Activated CD4-positive, alpha-beta T cell treated with anti-CD3 and anti-CD28 coated beads for 48 hours (primary cell): ENCODE measurements at places on chromosomes 7 and 10.

GRCh38 chr10:31683682-31684081 lies 244.9 kb downstream of the ARHGAP12 start:
- DNase-seq = no peak

DNA sequence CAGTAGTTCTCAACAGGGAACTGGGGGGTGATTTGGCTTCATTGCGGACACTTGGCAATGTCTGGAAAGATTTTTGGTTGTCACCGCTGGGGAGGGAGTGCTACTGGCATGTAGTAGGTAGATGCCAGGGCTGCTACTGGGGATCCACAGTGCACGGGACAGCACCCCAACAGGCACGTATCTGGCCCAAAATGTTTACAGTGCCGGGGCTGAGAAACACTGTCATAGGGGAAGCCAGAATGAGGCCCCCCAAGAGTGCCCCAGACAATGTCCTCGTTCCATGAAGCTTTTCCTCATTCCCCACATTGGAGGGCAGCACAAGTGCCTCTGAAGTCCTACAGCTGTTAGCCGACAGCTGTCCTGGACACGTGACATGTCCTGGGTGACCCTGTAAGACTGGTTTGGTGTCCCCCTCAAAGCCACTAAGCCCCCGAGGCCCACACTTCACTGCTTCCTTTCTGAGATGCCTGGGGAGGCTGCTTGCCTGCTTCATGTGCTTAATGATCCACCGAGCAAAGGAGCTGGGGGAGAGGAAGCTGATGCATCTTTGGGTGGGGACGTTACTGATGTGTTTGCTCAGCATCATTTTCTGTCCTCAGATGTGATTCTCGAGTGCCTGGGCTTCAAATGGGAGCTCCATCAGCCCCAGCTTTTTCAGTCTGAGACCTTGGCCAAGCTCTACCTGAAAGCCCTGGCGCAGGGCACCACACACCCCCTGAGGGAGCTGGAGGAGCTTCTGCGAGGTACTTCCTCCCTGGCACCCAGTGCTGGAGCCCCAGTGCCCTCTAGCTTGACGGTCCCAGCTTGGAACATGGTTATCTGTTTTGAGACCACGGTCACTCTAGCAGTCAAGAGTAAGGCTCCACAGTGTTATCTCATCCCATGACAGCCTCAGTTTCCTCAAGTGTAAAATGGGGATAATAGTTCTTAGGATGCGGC lies 14.7 kb downstream of the BTBD16 start:
- no peak for DNase-seq

DNA sequence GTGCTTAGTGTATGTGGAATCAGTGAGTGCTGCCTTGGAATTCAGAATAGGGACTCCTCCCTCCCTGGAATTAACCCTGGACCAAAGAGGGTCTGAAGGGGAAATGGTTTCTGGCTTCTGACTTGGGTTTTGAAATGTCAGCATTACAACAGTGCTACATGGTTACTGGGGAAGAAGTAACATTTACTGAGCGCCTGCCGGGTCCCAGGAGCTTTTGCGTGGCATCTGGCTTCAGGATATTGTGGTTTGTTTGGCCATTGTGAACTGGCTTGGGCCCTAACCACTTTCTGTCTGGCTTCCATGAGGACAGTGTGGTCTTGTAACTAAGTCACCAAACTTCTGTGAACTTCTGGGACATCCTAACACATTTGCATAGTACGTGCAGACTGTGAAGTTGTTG lies 21.3 kb downstream of the TSPAN15 start:
- no peak for DNase-seq

DNA sequence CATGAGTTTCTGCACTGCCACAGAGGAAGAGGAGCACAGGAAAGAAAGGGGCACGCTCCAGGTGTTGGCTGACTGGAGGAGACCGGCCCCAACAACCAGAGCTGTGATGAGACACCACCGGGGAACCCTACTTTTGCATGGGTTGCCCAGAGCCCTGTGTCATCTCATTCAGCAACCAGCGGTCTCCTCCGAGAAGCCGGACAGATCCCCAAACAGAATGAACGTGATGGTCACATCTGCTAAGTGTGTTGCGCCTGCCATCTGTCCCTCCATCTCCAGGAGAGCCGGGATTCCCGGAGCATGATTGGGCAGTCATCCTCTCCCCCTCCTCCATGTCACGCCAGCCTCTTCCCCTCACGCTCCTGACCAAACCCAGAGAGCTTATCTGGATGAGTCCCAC lies 22.9 kb downstream of the PARP12 start:
- no peak for DNase-seq

DNA sequence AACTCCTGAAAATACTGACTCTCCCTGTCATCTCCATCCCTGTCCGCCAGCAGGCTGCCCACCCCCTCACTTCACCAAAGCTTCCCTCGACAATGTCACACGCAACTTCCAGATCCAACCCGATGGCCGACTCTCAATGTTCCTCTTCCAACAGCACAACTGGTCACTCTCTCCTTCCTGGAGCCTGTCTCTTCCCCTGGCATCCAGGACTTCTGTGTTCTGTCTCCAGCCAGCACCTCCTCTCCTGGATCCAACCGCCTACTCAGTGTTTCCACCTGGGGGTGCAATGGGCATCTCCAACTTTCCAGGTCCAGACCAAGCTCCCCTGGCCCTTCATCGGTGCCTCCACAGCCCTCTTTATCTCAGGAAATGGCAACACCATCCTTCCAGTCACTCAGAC lies 8.6 kb downstream of the CPA5 start:
- DNase-seq = no peak

DNA sequence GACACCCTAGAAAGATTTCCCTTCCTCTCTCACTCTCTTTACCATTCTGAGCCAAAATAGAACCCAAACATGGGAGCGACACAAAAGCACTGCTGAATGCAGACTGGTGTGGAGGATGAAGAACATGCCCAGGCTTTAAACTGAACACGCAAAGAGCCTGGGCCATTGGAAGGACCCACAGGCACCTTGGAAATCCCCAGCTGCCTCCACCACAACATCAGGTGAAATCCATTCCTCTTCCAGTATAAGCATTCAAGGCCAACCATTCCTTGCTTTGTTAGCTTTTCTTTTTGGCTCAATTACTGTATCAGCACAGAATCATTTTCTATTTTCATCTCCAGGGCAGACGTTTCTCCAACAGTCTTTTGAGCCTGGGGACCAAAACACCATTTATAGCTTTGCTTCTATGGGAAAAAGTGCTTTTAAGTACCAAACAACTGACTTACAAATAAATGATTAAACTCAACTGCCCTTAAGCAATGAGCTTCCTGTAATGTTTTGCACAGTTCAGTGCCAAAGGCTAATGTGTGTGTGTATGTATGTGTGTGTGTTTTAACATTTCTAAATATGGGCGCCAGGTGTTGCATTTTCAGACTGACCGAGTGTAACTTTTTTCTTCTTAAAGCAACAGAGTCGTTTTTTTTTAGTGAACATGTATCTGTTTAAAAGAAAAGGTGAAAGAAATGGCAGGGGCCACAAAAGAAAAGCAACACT lies 16.2 kb upstream of the BLNK start:
- no peak for DNase-seq

- no peak for DNase-seq
These were observed 78.3 kb downstream of the ATRNL1 start for GRCh38 chr10:115171392-115171960.

DNA sequence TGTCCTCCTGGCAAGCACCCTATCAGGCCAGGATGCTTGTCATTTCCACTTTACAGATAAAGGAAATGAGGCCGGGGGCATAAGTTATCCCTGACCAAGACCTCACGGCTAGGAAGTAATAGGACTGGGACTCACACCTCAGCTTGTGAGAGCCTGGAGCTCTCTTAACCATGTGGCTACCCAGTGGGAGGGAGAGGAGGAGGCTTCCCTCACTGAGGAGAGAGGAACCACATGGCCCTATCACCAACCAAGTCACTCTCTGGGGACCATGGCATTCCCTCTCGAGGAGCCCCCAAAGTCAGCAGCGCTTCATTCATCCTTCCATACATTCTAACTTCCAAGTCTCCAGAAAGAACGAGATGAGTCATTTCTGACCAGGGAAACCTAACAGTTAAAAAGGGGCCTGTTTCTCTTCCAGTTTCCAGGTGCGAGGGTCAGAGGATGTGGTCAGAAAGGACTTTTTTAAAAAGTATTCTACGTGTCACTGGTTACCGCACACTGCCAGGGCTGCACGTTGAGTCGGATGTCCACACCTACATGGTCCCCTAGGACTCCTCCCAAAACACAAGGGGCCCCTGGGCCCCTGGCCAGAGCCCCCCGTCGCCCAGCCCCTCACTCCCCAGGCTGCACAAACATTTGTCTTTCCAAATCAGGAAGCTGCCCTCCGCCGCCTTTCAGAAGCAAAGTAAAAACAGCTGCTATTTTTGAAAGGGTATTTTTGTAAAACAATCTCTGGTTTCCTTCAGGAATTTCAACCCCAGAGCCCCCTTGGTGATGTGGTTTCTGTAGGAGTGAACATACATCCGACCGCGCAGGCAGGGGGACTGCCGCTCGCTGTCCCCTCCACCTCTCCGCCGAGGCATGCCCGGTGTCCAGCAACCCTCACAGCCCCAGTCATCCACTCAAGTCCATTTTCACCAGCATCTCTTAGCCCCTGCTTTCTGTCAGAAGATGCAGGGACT lies 128.2 kb upstream of the CHST15 start:
- DNase-seq = no peak

DNA sequence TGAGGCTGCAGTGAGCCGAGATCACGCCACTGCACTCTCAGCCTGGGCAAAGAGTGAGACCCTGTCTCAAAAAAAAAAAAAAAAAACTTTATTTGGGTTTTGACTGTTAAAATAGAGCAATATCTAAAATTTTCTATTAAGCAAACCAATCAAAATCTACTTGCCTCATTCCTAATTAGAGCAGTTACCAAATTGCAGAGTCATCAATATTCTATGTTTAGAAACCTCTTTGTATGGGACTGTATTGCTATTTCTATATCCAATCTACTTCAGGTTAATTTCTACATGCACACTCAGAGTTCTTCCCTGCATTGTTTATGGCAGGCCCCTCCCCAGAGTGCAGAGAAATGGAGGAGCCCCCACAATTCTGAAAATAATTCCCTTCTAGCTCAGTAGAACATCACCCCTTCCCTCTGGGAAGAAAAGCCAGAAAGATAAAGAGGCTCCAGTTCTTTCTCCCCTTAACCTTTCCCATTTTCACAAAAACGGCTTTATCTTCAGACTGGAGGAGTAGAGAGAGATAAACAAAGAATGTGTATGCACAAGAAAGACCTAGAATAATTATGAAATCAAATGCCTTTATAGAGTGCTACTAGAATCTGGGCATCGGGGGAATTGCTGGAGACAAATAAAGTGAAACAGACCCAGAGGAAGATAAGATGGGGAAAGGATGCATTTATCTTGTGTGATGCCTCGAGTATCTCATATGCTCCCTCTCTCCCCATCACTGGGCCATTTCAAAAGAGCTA lies 17.9 kb downstream of the SCRN1 start:
- no peak for DNase-seq

DNA sequence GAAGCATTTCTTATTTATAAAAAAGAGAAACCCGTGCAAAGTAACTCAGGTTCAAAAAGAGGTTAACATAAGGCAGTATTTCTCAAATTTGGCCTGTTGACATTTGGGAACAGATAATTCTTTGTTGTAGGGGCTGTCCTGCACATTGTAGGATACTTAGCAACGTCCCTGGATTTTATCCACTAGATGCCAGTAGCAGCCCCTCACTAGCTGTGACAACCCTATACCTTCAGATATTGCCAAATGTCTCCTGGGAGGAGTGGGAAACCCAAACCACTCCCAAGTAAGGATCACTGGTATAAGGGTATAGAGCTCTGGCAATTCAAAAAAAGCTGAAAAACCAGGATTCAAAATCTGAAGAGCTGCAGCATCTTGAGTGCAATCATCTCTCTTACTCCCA lies 202.3 kb upstream of the PRKCQ start:
- no peak for DNase-seq

- DNase-seq = no peak
These were observed 105.2 kb downstream of the FANK1 start for GRCh38 chr10:126001576-126001975.

DNA sequence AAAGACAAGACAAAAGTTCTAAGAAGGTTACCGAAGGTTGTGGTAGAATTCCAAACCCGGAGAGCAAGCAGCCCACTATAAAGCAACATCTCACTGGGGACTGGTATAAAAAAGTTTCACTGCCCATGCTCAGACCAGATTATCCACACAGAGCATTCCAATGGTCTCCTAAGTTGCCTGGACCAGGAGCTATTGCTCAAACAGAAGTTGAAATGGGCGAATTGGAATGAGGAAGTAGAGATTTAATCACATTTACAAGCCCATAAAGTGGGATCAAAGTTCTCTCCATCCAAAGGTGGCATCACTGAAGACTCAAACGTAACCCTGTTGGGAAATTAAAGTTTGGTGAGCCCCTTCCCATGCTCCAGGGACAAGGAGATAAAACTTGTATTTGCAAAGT lies 19.8 kb downstream of the OR2F1 start:
- DNase-seq = no peak

GRCh38 chr10:44316187-44316921 lies 68.5 kb downstream of the CXCL12 start:
- DNase-seq = peak; percentile 53

DNA sequence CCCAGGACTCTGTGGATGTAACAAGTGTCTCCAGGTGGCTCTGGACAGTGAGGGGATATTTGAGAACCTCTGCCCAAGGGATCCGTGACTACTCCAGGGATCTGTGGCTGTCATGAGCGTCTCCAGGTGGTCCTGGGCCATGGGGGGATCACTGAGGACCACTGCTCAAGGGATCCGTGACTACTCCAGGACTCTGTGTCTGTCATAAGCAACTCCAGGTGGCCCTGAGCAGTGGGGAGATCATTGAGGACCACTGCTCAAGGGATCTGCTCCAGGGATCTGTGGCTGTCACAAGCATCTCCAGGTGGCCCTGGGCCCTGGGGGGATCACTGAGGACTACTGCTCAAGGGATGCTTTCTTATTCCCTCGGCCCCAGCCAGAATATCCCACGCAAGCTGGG lies 133.2 kb upstream of the ADARB2 start:
- no peak for DNase-seq

- DNase-seq = no peak
These were observed 47.4 kb downstream of the HOXA1 start for GRCh38 chr7:27048438-27048837.

DNA sequence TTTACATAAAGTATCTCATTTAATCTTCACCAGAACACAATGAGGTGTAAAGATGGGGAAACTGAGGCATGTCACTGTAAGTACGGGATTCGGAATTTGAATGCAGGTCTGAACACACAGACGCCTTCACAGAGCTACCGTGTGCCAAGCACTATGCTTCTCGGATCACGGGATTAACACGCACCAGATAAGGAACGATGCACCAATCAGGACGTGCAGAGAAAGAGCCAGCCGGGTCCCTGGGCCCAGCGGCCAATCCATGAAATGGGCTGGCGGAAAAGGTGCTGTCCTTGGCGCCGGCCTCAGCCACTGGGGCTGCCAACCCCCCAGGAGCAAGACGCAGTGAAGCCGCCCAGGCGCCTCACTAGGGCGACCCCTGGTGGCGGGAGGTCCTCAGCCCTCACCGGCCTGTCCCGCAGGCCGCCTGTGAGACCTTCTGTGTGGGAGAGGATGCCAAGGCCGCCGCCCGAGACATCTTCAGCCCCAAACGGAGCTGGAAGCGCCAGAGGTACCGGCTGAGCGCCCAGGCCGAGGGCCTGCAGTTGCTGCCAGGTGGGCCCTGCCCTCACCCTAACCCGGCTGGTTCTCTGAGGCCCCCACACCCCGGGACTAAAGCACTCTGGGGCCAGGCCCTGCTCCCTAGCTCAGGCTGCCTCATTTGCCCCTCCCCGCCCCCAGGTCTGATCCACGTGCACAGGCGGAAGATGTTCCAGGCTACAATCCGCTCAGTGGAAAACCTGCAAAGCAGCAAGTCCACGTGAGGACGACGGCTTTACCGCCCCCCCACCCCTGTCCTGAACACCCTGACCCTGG lies 15.6 kb downstream of the ATG9B start:
- peak; percentile 92 for DNase-seq
